ENCODE measurements at places on chromosomes 7 and 10.

- DNase-seq = no peak
Measured at GRCh38 chr7:31418928-31419327, 78.4 kb upstream of the NEUROD6 start.

DNA sequence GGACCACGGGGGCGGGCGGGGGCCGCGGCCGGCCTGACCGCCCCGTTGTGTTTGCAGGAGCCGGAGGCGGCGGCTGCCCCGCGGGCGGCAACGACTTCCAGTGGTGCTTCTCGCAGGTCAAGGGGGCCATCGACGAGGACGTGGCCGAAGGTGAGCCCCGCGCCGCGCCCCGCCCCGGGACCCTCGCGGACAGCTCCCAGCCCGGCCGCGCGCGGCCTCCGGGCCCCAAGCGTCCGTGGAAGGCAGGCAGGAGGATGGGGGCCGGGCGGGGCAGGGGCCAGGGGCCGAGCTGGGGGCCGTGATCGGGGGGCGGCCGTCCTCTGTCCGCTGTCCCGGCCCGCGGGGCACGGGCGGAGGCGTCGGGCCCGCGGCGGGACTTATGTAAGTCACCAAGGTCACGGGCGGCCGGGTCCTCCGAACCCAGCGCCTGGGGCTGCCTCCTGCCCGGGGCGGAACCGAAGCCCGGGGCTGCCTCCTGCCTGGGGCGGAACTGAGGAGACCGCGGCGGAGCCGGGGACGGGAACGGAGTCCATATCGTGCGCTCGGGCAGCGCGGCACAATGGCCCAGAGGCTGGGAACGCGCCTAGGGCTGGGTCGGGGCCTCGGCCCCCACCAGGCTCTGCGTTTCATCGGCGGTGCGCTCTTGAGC lies 497 bp downstream of the PPP2R2D start:
- DNase-seq = no peak

DNA sequence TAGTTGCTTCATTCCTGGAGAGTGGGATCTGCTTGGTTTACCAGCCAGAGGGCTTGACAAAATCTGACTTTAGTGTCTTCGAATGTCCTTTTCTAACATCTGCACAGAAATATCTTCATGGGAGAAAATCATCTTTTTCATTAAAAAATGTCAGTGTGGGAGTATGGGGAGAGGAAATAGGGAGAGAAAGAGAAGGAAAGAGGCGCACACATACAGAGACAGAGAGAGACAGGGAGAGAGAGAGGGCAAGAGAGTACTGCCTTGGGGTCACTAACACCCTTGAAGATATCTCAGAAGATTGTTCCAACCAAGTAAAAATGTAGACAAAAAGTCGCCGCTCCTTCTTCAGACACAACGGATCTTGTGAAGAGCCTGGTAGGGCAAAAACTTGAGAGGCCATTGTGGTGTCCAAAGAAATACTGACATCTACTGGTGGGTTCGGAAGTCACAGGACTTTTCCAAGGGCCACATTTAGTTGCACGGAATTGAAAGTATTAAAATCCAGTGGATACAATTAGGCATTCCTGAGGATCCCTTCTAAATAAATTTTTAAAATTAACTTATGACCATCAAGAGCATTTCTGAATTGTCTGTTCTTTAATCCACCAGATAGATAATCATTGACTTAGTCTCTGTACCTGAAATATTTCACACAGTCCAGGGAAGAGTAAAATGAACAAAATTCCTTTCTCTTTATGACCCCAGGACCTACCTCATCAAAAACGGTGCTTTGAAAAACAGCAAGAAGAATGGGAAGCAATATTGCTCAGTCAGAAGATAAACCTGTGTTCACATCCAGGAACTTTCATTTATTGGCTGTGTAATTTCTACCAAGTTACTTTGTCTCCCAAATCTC lies 29.7 kb downstream of the VIM start:
- peak; percentile 42 for DNase-seq

- DNase-seq = no peak
Measured at GRCh38 chr7:95525503-95525902, 39.8 kb downstream of the ASB4 start.

DNA sequence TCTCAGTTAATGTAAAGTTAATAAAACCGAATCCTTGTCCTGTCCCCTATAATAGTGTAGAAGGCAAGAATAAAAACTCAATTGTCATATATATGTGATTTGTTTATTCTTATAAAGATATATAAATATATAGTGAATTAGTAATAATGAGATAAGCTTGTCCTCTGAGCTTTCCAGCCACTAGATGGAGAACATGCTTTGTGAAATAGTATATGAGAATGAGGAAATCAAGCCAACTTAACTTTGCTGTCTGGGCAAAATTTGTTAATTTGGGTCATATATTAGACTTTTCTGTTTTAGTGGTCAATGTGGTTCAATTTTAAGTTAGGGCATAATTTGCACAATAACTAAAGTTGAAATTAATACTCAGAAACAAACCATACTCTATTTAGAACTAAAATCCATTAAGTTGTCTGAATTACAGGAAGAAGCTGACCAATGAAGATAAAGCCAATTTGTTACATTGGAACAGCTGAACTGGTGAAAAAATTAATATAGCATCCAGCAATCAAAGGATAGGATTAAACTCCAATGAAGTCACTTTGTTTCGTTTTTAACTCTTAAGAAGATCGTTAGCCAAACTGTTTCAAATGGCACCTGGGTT lies 595.0 kb downstream of the ARL4A start:
- DNase-seq = no peak

DNA sequence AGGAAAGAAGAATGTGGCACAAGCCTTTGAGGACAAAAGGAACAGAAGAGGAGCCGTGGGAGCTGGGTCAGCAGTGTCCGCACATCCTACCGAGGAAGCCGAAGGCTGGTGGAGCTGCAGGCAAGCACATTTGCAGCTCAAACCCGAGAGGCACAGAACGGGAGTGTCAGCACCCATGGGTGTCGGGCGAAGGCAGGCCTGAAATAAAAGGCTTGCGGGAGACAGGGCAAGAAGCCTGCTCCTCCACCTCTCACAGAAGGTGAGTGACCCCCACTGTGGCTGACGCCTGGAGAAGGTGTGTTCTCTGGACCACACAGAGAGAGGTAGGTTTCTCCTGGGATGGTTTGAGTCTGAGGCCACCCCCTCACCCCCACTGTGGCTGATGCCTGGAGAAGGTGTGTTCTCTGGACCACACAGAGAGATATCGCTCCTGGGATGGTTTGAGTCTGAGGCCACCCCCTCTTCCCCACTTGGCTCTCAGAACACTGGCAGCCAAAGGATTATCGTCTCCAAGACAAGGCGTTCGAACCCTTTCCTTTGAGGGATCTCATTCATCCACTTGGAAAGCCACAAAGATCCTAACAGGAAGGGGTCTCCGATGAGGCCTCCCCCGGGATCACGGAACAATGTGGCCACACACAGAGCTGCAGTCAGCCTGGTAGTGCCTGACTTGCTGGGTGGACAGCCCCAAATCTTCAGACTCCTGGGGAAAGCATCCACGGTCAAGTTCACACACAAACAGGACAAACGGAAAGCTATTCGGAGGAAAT lies 21.6 kb upstream of the GTPBP4 start:
- DNase-seq = no peak

- DNase-seq = no peak
Measured at GRCh38 chr7:27697861-27698430, 35.3 kb upstream of the HIBADH start.

GRCh38 chr10:124589491-124590041 lies 127.9 kb downstream of the LHPP start:
- DNase-seq = no peak

DNA sequence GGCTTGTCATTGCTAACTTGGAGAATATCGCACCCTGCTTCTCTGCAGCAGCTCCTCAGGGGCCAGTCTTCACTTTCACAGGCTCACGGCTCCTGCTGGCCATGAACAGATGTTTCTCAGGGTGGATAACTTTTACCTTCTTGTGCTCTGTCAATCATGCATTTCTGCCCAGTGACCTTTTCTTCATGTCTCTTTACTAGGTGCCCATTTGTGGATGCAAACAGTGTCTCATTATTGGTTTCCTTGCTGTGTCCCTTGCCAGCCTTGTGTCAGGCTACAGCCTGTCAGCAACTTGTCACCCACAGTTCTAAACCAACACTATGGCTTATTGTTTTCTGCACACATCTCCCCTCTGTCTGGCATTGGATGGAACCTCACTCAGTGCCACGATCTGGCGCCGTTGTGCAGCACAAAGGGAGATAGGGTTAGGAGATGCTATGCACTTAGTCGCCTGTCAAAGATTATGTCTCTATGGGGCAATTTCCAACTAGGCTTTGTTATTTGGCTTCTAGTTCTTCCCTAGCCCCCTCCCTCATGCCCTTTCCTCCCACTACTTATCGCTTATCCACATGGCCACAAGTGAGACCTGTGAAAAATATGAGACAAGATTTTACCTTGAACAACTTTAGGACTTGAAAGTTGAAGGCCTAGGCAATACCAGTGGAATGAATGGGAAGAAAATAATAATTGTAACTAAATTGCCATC lies 45.7 kb upstream of the NXPH1 start:
- DNase-seq = no peak

DNA sequence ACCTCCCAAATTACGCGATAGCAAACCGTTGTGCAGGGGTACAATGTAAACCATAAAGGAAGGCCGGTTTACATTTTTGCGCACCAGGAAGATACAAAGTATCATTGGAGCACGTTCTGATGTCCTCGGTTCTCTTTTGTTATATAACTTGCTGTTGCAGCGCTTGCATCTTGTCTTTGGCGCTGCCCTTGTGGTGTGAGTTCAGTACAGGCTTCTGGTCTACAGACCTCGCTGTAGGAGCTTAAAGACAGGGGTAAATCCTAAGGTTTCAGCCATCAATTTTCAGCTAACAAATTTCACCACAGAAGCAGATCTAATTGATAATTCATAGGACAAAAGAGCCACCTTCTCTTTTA lies 1.5 kb upstream of the MKX start:
- no peak for DNase-seq

GRCh38 chr7:44236333-44236728 lies 35.6 kb downstream of the YKT6 start:
- DNase-seq = no peak

DNA sequence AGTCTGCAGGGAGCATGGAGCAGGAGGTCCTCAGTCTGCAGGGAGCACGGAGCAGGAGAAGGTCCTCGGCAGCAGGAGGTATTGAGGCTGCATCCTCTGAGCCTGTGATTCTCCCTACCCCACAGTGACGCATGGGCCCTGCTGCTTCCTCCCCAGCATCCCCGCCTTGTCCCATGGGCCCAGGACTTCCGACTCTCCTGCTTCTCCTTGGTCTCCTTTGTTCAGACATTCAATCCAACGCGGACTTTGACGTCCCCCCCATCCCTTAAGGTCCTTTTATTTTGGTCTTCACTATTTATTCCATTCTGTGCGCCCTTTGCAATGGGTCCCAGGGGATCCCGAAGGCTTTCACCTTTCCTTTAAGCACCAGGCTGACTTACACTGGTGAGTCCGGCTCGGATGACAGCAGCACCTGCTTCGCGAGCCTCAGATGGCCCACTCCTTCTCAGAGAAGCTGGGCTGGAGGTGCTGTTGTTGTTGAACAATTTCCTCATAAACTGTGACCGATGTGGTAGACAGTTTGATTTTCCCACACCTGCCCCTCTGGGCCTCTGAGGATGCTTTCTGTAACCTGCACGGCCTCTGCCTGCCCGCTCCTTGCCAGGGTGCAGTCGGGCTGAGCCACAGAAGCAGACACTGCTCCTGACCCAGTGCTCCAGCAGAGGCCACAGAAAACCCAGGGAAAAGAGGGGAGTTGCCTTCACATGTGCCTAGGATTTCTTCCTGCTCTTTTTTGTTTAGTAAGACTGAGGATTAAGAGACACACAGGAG lies 407.2 kb upstream of the SHH start:
- no peak for DNase-seq

GRCh38 chr7:122487131-122487530 lies 182.6 kb upstream of the FEZF1 start:
- no peak for DNase-seq

GRCh38 chr10:21505711-21506278 lies 19.7 kb downstream of the SKIDA1 start:
- DNase-seq = no peak

GRCh38 chr7:90777041-90777440 lies 180.9 kb downstream of the CDK14 start:
- no peak for DNase-seq

GRCh38 chr10:99057936-99058690 lies 177.5 kb downstream of the HPSE2 start:
- DNase-seq = no peak

DNA sequence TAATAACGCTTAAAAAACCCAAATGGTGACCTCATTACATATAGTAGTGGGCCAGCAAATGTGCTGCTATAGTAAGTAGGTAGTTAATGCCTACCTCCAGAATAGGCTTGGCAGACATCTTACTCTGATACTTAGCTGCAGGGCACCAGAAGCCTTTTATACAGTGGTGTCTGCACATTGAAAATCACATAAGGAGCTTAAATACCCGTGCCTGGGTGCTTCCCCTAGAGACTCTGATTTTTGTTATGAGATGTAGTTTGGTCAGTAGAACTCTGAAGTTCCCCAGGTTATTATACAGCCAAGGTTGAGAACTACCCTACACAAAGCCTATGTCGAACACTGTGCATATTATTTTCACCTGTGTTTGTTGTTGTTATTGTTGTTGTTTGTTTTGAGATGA lies 47.2 kb downstream of the ANKIB1 start:
- DNase-seq = no peak

- DNase-seq = no peak
Measured at GRCh38 chr7:27367933-27368549, 125.4 kb downstream of the EVX1 start.

DNA sequence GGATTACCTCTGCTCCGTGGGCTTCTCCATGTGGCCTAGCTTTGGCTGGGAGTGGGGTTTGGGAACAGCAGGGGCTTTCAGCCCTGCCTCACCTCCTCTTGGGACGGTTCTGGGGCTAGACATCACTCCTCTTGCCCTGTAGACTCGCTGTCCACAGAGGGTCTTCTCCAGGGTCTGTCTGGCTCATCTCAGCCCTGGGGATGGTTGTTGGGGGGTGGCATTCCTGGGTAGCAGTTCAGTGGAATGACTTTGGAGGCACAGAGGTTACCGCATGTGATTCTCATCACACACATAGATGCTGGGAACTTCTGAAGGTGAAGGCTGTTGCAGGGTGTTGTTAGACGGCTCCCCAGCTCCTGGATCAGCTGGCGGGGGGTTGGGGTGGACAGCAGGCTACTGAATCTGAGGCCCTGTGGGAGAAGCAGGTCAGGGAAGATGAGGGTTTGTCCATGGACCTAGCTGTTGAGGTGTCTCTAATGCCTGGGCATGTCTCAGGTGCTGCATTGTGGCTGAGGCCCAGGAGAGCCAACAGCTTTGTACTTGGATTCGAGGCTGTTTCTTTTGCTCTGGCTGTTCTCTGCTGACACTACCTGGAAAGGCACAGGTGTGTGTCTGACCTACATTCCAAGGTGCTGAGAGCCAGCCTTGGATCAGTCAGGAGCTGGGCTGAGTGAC lies 23.8 kb downstream of the RAMP3 start:
- no peak for DNase-seq

All from stimulated activated CD4-positive, alpha-beta T cell treated with anti-CD3 and anti-CD28 coated beads, Interleukin-2, amount 100 ng/mL, for 48 hours (primary cell).